ENCODE measurements at places on chromosomes 16 and 17. TPM values are rescaled to one million over a fixed set of nuclear protein-coding genes. Genes with fewer than 3 reads are reported as not detected.

ABCC11 gene
- total RNA-seq: not detected

ARHGAP44 gene
- total RNA-seq: not detected

DNA sequence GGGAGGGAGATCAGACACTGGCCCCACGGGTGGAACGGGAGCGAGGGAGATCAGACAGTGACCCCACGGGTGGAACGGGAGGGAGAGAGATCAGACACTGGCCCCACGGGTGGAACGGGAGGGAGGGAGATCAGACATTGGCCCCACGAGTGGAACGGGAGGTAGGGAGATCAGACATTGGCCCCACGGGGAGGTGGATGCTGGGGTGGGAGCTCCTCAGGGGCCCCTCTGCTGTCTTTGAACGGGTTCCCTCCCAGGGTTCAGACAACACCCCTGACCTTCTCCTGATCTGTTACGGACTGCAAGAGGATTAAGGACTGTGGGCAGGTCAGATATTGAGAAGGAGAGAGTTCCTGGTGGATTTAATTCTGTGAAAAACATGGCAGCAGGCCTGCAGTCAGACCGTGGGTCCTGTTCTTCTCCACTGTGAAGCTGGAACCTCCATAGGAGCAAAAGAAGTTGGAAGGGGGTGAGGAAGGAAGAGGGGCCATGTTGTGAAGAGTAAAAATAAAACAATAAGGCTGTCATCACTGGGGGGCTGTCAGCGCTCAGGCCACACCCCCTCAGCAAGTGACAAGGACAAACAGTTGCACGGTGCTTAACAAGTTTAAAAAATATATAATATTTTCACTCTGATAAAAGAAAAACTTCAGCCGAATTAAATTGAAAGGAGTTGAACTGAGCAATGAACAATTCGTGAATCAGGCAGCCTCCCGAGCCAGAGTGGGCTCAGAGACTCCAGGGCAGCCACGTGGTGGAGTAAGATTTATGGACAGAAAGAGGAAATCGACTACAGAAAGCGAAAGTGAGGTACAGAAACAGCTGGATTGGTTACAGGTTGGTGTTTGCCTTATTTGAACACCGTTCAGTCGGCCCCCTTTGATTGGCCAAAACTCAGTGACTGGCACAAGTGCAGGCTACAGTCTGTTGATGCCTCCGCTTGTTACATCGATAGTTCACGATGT is 348.7 kb upstream of the TNRC6C start:
- no peak for DNase-seq

GRCh38 chr17:82444941-82445521 is 5.5 kb downstream of the CYBC1 start:
- no peak for DNase-seq
